ENCODE measurements at places on chromosomes 16 and 17. TPM values are rescaled to one million over a fixed set of nuclear protein-coding genes. Genes with fewer than 3 reads are reported as not detected.

Gene ZNF594
- 20.4 TPM for polyA plus RNA-seq

Gene ALOXE3
- polyA plus RNA-seq: not detected

Gene NACA2
- 2.4 TPM for polyA plus RNA-seq

Gene ELMO3
- 4.9 TPM for polyA plus RNA-seq

Gene IQCK
- polyA plus RNA-seq: 53.9 TPM

Gene KRT27
- polyA plus RNA-seq: not detected

Gene FOXN1
- polyA plus RNA-seq: 0.65 TPM

Gene POLR3E
- polyA plus RNA-seq: 50.5 TPM

Gene TAC4
- polyA plus RNA-seq: 0.22 TPM

Gene HOXB3
- polyA plus RNA-seq: 105 TPM

Gene NPIPA3
- polyA plus RNA-seq: 10.0 TPM

Gene CES5A
- polyA plus RNA-seq: 0.11 TPM

Gene PLCG2
- polyA plus RNA-seq: 37.6 TPM

Gene MRPL38
- 66.2 TPM for polyA plus RNA-seq

Gene CBX8
- 12.3 TPM for polyA plus RNA-seq

Gene SOX9
- 18.9 TPM for polyA plus RNA-seq

Gene DNAAF1
- 3.1 TPM for polyA plus RNA-seq

Gene MRM3
- 19.8 TPM for polyA plus RNA-seq

Gene CLUH
- 46.0 TPM for polyA plus RNA-seq

Gene KRT25
- polyA plus RNA-seq: not detected
